ENCODE measurements at places on chromosomes 5 and 9. TPM values are rescaled to one million over a fixed set of nuclear protein-coding genes. Genes with fewer than 3 reads are reported as not detected.

ANKRD18A gene
- 2.3 TPM for total RNA-seq

DMRTA1 gene
- total RNA-seq: not detected

IRX4 gene
- not detected for total RNA-seq

FRMD3 gene
- 0.27 TPM for total RNA-seq

DNA sequence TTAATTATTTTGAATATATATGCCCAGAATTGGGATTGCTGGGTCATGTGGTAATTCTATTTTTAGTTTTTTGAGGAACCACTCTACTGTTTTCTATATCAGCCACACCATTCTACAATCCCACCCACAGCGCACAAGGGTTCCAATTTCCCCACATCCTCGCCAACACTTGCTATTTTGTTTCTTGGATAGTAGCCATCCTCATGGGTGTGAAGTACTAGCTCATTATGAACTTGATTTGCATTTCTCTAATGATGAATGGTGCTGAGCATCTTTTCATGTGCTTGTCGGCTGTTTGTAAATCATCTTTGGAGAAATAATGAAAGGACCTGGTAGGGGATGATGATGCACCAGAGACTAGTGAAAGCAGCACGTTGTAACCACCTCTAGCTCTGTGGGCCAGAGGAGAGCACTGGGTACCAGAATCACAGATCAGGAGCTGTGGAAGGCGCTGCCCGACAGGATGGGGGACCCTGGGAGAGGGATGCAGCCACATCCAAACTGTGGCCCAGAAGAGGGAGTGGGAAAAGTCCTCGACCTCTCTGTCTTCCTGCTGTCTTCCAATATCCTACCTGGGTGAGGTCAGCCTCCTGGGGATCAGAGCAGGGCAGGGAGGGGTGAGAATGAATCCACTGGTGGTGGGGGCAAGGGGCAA is 155.4 kb downstream of the RGS3 start:
- no peak for DNase-seq

DNA sequence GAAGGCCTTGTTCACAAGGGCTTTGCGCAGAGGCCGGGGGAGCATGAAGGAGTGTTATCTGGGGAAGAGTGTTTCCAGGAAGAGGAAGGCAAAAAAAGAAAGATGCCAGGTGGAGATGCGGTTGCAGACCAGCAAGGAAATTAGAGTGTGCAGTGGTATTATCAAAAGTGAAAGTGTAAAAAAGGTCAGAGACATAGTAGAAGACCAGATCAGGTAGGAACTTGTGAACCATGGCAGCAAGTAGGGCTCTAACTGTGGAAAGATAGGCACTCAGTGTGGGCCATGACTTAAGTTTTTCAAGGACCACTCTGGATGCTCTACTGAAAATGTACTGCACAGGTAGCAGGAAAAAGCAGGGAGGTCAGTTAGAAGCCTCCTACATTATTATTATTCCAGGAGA is 90.1 kb upstream of the SPOCK1 start:
- DNase-seq: no peak

DNA sequence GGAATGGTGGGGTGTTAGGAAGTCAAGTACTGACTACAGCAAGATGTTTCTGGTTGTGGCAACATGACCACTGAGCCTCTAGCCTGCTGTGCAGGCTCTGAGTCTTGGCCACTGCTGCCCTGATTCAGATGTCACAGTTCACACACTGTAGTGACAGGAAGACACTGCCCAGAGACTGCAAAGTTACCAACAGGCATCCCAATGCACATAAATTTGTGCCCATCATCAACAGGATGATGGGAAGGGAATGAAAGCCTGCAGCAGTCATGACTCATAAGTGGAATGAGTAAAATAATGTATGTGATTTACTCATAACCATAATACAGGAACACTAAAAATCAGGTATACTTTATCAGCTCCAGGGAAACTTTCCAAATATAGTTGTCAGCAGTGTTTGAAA is 251.6 kb upstream of the HAPLN1 start:
- no peak for DNase-seq
